ENCODE measurements at places on chromosomes 7 and 10. TPM values are rescaled to one million over a fixed set of nuclear protein-coding genes. Genes with fewer than 3 reads are reported as not detected.

The TYW1 gene
- 10.9 TPM for polyA plus RNA-seq

The IKZF1 gene
- polyA plus RNA-seq = 0.42 TPM

The FLNC gene
- polyA plus RNA-seq = 7.8 TPM

The LBX1 gene
- polyA plus RNA-seq = not detected

The CFAP70 gene
- polyA plus RNA-seq = 1.4 TPM

The ARMH3 gene
- 11.3 TPM for polyA plus RNA-seq

The ANK3 gene
- polyA plus RNA-seq = 22.3 TPM

The TMEM176A gene
- polyA plus RNA-seq = 19.5 TPM

The RBP3 gene
- not detected for polyA plus RNA-seq

The SFRP4 gene
- polyA plus RNA-seq = 0.81 TPM

The SLC26A3 gene
- polyA plus RNA-seq = not detected

The CYP3A5 gene
- not detected for polyA plus RNA-seq

The LRGUK gene
- polyA plus RNA-seq = 0.08 TPM

The PALD1 gene
- 6.4 TPM for polyA plus RNA-seq

The DDC gene
- 450 TPM for polyA plus RNA-seq

The PRF1 gene
- polyA plus RNA-seq = 4.3 TPM

The HTR5A gene
- polyA plus RNA-seq = 2.1 TPM

The C7orf25 gene
- 1.7 TPM for polyA plus RNA-seq

The C10orf67 gene
- 0.27 TPM for polyA plus RNA-seq

The PLCE1 gene
- polyA plus RNA-seq = 2.7 TPM

Measured in brain (organoid and tissue), 16 donors.